HCEC 1CT (cell line): ENCODE measurements at places on chromosomes 2 and 18.

- DNase-seq, result peak; percentile 47
These were observed 592.1 kb downstream of the XIRP2 start for GRCh38 chr2:167480232-167480985.

- peak; percentile 65 for DNase-seq
These were observed at the start of gene LRP1B for GRCh38 chr2:142131010-142131669. TSS of gene LRP1B (minus strand) at chr2:142131016. CDS start at chr2:142130729, 287 bp downstream.

DNA sequence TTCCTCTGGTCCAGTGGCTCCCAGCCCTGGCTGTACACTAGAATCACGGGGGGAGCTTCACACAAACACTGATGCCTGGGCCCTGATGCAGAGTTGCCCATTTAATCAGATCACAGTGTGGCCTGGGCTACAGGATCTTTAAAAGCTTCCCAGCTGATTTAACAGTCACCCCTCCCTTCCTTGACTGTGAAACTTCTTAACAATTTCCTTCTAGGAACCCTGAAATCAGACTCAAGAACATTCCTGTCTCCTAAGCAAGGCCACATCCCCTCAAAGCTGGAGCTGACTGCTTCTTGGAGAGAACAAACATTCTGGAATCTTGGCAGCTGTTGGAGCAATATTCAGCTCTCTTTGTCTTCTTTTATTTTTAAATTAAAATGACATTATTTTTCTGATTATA lies 88.7 kb downstream of the ADD2 start:
- no peak for DNase-seq

DNA sequence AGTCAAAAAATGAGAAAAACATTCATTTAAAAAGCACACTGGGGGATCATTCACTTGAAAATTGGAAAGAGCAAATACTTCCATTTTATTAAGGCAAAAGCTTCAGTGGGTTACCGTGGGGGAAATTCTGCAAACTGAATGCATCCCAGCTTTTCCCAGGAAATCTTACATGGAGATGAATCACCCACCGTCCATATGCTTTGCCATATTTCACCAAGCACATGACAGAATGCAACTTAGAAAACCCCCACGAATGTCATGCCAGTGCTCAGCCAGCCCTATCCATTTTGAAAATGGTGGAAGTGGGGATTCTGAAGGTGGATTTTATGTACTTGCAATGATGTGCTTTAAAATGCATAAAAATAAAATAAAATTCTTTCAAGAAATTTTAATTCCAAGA lies 485.5 kb upstream of the ID2 start:
- DNase-seq, result no peak

GRCh38 chr2:197500503-197501131 lies 438 bp downstream of the HSPE1 start:
- DNase-seq, result no peak

- peak; percentile 81 for DNase-seq
These were observed 902 bp upstream of the SMAD7 start for GRCh38 chr18:48951448-48952286.

DNA sequence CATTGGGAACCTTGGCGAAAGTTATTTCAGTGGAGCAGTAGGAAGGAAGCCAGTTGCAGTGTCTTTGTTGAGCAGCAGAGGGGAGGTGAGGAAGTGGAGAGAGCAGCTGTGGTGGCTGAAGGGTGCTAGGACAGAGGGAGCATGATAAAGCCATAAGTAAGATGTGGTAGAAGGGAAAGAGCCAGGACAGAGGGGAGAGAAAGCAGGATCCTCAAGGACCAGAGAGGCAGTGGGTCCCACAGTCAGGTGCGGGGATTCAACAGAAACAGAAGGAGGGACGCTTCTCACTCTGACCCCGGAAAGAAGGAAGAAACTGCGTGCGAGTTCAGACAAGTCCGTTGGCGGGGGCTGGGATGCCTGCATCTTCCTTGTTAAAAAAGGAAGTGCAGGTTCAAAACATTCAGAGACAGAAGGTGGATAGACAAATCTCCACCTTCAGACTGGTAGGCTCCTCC lies at the start of gene CXCR2:
Gene CXCR2, plus strand, starts transcription at position 403 of the 455 bp plus-strand sequence. CDS start 8,774 bp downstream, outside the sequence.
- DNase-seq, result no peak
